Osteocyte (in vitro differentiated cells): ENCODE measurements at places on chromosomes 4 and X.

DNA sequence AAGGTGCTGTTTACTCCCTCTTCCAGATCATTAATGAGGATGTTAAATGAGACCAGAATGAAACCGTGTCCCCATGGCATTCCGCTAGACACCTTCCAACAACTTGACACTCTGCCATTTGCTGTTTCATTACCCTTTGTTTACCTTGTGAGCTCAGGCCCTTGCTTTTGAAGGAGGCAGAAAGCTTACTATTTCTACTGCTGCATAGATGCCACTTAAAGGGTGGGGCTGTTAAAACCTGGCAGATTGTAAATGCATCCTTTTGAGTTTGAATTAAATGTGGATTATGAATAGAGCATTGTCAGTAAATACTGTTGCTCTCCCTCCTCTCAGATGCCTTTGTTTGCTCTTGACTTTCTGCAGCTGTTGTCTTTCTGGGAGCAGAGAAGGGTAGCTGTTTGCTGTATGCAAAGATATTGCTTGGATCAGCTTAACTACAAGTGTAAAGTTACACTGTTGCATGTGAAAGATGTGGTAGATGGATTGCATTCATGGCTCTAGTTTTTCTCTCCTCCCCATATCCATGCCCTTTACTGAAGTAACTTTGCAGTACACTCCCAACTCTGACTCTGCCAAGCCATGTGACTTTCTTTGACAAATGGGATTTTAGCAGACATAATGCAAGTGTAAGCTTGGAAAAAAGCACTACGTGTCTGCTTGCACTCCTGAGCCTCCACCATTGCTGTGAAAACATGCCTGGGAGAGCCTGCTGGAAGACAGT is 75.0 kb upstream of the DHX15 start:
- no peak for DNase-seq

GRCh38 chr4:132605551-132605950 is 543.5 kb upstream of the PCDH10 start:
- DNase-seq: no peak

DNA sequence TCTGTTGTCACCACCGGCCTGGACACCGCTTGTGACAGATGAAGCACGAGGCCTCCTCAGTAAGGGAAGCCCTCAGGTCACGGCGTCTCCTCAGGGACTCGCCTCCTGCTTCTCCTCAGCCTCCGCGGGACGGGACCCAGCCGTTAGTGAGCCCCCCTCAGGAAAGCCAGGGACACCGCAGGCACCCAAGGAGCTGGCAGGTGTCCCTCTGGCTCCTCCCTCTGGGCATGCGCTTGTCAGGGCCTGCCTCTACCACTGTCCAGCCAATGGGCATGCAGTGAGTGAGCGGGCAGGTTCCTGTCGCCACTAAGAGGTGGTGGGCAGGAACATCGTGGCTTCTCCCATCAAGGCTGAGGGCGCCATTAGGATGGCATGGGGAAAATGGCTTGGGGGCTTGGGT is 23.5 kb upstream of the CT55 start:
- no peak for DNase-seq

- no peak for DNase-seq
These were observed 48.5 kb downstream of the HTT-AS start for GRCh38 chr4:3025881-3026280.

DNA sequence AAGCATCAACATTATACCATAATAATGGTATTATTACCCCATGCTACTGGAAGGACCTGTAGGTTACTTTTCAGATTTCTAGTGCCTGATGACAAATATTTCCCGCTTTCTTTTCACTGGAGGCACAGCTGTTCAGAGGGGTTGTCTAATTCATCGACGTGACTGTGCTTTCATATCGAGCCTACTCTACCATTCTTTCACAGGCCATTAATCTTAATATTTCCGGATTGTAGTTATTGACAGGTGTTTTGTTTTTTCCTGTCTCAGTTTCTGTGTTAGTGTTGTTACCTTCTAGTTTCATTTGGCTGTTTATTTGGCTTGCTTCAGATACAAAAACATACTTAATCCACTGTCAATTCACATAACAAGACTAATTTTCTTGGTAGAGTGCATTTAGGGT is 330.9 kb downstream of the SPOCK3 start:
- DNase-seq: no peak

GRCh38 chr4:100988876-100989275 is 358.4 kb downstream of the PPP3CA start:
- DNase-seq: no peak

GRCh38 chrX:40552768-40553167 is 28.0 kb upstream of the ATP6AP2 start:
- DNase-seq: no peak

GRCh38 chr4:98744372-98745150 is 86.2 kb upstream of the TSPAN5 start:
- no peak for DNase-seq

DNA sequence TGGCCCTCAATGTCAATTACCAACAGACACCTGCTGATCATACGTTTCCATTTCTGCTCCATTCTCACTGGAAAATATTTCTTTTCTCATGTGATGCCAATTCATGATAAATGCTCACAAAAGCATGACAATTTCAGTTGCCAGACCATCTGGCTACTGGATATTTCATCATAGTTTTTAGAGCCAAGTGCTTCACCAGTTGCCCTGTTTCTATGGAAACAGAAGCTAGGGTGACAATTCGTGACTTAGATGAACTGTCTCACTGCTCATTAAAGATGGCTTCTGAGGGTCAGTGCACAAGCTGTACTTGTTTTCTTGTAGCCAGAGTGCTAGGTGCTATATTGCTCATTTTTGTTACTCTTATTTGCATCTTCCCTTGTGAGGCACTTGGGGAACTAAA is 184.9 kb downstream of the COMMD8 start:
- no peak for DNase-seq

DNA sequence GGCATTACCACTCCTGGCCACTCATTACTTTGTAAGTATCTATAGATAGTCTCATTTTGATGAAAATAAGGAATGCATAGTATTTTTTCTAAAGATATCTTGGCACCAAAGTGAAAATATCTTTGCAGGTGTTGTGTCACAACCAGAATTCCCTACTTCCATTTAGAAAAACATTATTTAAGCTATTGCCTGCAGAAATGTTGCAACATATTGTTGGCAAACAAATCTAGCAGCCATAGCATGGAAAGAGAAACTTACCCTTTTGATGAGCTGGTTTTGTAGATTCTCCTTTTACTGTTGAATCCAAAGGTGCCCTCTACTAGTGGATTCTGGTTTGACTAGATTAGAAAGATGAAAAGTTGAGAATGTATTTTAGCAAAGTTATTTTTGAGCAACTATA is 138.8 kb downstream of the AREG start:
- DNase-seq: no peak

GRCh38 chrX:102715967-102716366 is 3.7 kb downstream of the GPRASP2 start:
- no peak for DNase-seq

- DNase-seq: no peak
These were observed 207.9 kb upstream of the KLF3 start for GRCh38 chr4:38456096-38456495.
